SJCRH30 (cell line): ENCODE measurements at places on chromosomes 16 and 17. TPM values are rescaled to one million over a fixed set of nuclear protein-coding genes. Genes with fewer than 3 reads are reported as not detected.

DNA sequence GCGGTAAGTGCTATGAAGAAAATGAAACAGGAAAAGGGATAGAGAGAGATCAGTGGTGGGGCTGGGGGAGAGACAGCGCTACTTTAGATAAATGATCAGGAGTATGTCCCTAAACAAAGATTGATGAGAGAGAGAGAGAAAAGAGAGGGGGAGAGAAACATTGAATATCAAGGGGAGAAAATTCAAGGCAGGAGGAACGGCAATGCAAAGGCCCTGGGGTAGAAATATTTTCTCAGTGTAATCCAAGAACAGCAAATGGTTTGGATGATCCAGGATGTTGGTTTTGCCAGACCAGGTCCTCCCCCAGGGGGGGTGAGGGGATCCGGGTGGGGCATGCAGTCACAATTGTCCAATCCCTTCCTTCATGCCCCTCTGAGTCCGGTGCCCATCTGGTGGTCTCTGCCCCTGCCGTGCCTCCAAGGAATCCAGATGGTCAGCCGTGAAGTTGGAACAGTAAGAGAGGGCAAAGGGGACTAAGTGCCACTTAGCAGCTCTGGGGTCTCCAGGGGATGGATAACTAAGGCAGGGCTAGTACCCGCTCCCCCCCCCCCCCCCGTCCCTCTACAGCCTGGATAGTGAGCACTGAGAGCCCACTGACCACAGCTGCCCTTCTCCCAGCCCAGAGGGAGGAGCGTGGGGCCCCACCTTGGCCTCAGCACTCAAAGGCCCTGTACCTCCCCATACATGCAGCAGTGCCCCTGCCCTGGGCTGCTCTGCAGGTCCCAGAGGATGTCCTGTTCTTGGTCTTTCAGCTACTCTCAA lies 43.7 kb downstream of the TMEM132E start:
- no peaks in the 10 kb centered on the region for H3K4me1 ChIP-seq
- no peaks in the 10 kb centered on the region for H3K36me3 ChIP-seq
- peaks cover 9% of the 10 kb centered on the region; the same call in 1 of the 2 replicates for H3K27me3 ChIP-seq
- no peak overlapping the region for H3K4me3 ChIP-seq
- no peak for DNase-seq

HASPIN gene
- 15.2 and 15.9 TPM in 2 replicates for total RNA-seq

DNA sequence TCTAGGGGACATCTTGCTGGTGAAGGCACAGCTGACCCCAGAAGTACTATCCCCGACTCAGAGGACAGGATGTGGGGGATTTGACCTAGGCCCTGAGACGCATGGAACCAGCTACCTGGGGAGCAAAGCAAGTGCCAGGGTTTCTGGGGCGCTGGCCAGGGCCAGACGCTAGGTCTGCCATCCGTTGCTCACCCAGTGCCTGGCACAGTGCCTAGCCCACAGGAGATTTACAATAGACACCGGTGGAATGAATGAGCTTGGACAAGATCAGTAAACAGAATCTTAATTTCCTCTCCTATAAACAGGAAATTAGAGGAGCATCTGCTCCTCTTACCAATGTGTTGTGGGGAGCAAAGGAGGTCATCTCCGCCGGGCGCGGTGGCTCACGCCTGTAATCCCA lies 5.0 kb downstream of the RPRML start:
- H3K27ac ChIP-seq = no peak overlapping the region
- H3K4me3 ChIP-seq = no peak overlapping the region
- no peaks in the 10 kb centered on the region for H3K27me3 ChIP-seq
- no peak for DNase-seq
- H3K4me1 ChIP-seq = peaks cover 14% of the 10 kb centered on the region
- H3K36me3 ChIP-seq = no peaks in the 10 kb centered on the region

CCL3 gene
- not detected in 2 replicates for total RNA-seq

NLRC3 gene
- total RNA-seq = 0.02 and 0.05 TPM in 2 replicates

DNA sequence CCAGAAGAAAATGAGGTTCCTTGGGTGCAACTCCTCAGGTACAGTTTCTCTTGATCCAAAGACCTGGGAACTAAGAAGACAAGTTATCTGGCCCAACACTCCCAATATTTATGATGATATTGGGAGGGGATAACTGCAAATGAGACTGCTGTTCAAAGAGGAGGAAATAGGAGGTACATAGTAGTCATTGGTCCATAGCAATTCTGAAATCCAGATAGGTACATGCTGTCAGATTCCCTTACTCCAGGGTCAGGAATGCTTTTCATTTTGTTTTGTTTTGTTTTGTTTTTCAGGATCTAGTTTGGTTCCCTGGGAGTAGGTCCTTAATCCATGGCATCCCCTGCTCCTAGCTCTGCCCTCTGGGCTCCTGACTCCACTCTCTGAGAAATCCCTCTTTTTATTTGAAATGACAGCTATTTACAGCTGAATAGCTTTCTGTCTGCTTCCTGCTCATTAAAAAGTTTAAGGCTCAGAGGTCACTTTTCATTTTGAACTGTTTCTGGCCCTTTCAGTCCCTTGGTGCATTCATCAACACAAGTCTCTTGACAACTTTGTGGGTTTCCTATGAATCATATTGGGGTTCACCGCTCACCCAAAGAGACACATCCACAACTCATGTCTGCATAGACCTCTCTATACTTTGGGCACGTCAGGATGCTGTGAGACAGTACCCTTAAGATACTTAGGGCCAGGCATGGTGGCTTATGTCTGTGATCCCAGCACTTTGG lies 110.2 kb upstream of the C17orf78 start:
- H3K36me3 ChIP-seq = peaks cover 76% of the 10 kb centered on the region
- H3K27me3 ChIP-seq = no peaks in the 10 kb centered on the region
- H3K4me3 ChIP-seq = no peak overlapping the region
- no peak for DNase-seq
- no peak overlapping the region for H3K27ac ChIP-seq
- no peaks in the 10 kb centered on the region for H3K4me1 ChIP-seq

GRCh38 chr17:63984236-63984635 lies 11.5 kb upstream of the SCN4A start:
- no peaks in the 10 kb centered on the region for H3K27me3 ChIP-seq
- H3K36me3 ChIP-seq = peaks cover 9% of the 10 kb centered on the region; the same call in 1 of the 2 replicates
- H3K4me3 ChIP-seq = no peak overlapping the region
- peak overlapping the region; percentile 100 for H3K27ac ChIP-seq
- peaks cover 49% of the 10 kb centered on the region for H3K4me1 ChIP-seq
- DNase-seq = no peak

TANC2 gene
- total RNA-seq = 12.4 and 14.7 TPM in 2 replicates

DNA sequence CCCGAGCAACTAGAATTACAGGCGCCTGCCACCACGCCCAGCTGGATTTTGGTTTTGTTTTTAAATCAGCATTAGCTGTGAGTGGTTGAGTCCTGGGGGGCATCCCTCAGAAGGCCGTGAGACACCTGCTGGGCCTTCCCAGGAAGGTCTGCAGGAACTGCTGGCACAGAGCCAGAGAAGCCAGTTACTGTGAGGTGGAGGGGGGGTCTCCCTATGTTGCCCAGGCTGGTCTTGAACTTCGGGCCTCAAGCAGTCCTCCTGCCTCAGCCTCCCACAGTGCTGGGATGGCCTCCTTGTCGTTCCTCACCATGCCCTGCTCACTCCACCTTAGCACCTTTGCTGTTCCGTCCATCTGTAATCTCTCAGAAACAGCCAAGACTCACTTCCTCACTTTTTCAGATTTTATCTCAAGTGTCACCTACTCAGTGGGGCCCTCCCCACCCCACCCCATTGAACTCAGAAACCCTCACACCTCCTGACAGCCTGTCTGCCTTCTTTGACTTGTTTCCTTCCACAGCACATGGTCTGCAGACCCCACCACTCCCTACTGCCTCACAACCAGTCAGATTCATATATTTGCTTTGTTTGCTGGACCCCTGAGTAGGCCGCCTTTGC lies 62.3 kb downstream of the WSB1 start:
- no peak overlapping the region for H3K27ac ChIP-seq
- no peak for DNase-seq
- no peak overlapping the region for H3K4me3 ChIP-seq

- H3K4me1 ChIP-seq = peaks cover 56% of the 10 kb centered on the region
- no peak overlapping the region for H3K4me3 ChIP-seq
These were observed 20.9 kb downstream of the TMEM11 start for GRCh38 chr17:21193031-21193430.

DNA sequence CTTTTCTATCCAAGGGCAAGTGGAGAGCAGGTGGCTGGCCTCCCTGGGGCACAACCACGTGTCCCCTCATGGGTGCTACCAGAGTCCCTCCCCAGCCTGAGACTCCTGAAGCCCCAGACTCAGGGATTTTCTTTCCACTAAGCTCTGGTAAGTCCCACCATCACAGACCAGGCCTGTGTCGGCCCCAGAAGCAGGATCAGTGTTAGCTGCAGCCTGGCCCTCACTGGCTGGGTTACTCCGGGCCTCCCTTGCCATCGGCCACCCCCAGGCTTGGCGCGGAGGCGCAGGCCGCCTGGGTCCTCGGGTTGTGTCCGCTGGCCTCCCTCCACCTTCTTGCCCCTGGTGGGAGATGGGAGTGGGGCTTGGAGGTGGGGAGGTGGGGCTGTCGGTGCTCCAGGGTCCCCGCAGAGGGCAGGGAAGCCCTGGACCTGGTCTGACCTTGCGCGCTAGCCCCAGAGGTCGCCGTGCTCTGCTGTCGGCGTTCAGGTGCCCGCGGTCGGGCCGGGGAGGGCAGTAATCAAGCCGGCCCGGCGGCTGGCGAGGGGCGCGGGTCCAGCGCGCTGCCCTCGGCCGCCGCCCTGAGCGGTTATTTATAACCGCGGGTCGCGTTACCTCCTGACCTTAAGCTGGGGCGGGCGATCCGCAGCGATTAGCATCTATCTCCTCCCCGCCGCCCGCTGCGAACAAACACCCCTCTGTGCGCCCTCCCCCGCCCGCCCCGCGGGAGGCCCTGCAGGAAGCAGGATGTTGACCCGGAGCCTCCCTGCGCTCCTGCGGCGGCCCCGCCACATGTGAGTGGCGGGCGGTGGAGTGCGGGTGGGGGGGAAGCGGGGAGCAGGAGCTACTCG lies 78.1 kb upstream of the TOB1 start:
- no peak overlapping the region for H3K27ac ChIP-seq
- H3K27me3 ChIP-seq = no peaks in the 10 kb centered on the region
- H3K36me3 ChIP-seq = no peaks in the 10 kb centered on the region
- H3K4me1 ChIP-seq = peaks cover 15% of the 10 kb centered on the region

DNA sequence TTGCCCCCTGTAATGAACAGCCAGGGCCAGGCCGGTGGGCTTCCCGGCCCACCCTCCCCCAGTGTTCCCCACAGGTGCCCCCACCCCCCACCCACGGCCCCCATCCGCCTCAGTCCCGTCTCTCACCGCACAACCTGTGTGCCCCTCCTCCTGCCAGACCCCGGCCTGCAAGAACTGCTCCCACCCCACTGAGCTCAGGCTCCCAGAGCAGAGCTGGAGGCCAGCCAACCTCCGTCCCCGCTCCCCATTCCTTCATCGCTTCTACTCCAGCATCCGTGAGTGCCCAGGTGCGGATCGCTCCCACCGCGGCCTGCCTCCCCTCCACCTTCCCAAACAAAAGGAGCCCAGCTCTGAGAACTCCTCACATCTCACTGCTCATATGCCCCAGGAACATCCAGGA lies 4.2 kb downstream of the MVD start:
- H3K27ac ChIP-seq = no peak overlapping the region
- no peak for DNase-seq
- H3K4me3 ChIP-seq = no peak overlapping the region
- H3K27me3 ChIP-seq = no peaks in the 10 kb centered on the region
- H3K36me3 ChIP-seq = no peaks in the 10 kb centered on the region

TBC1D3E gene
- total RNA-seq = not detected in 2 replicates

FBXL19 gene
- 14.2 and 14.4 TPM in 2 replicates for total RNA-seq

- peak overlapping the region; percentile 38; the same call in 1 of the 2 replicates for H3K4me3 ChIP-seq
- peaks cover 12% of the 10 kb centered on the region for H3K4me1 ChIP-seq
- no peak overlapping the region for H3K27ac ChIP-seq
- no peak for DNase-seq
These were observed 3.4 kb downstream of the MNT start for GRCh38 chr17:2397247-2398171.

MPHOSPH6 gene
- 31.0 and 35.5 TPM in 2 replicates for total RNA-seq

- peak; percentile 94 for DNase-seq
- H3K36me3 ChIP-seq = no peaks in the 10 kb centered on the region
- no peak overlapping the region for H3K27ac ChIP-seq
These were observed 3.9 kb upstream of the SETD1A start for GRCh38 chr16:30953511-30954124.

USH1G gene
- total RNA-seq = 0.08 and 0.14 TPM in 2 replicates

- no peaks in the 10 kb centered on the region for H3K27me3 ChIP-seq
- no peak for DNase-seq
- no peak overlapping the region for H3K4me3 ChIP-seq
- H3K4me1 ChIP-seq = peaks cover 10% of the 10 kb centered on the region
These were observed 13.2 kb downstream of the CNTNAP1 start for GRCh38 chr17:42695500-42695899.

DNA sequence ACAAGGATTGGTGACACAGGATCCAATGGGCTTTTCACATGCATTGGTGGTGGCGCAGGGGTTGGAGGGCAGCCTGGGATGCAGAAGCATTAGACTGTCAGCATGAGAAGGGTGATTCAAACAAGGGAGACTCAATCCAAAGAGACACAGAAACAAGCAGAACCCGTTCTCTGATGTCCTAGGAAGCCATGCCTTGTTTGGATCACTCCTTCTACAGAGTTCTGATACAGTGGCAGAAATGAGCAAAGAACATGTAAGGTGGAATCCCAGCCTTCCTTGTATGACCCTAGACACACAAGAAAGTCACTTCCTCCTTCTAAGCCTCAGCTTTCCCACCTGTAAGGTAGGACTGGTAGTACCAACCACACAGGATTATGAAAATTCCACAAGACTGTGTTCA lies 5.7 kb downstream of the KRT33B start:
- H3K27ac ChIP-seq = no peak overlapping the region
- H3K4me1 ChIP-seq = no peaks in the 10 kb centered on the region
- H3K27me3 ChIP-seq = no peaks in the 10 kb centered on the region
- no peak for DNase-seq
- H3K36me3 ChIP-seq = no peaks in the 10 kb centered on the region
- no peak overlapping the region for H3K4me3 ChIP-seq

- peaks cover 19% of the 10 kb centered on the region; the same call in 1 of the 2 replicates for H3K4me1 ChIP-seq
- no peaks in the 10 kb centered on the region for H3K27me3 ChIP-seq
- H3K4me3 ChIP-seq = peak overlapping the region; percentile 72
- DNase-seq = no peak
- H3K27ac ChIP-seq = no peak overlapping the region; the same call in 1 of the 2 replicates
- H3K36me3 ChIP-seq = peaks cover 12% of the 10 kb centered on the region
These were observed 1.7 kb upstream of the TMEM97 start for GRCh38 chr17:28317099-28317965.
